ENCODE measurements at places on chromosomes 4 and X.

- DNase-seq = peak; percentile 76
Observed at GRCh38 chr4:121510341-121510874, 129.6 kb upstream of the QRFPR start.

DNA sequence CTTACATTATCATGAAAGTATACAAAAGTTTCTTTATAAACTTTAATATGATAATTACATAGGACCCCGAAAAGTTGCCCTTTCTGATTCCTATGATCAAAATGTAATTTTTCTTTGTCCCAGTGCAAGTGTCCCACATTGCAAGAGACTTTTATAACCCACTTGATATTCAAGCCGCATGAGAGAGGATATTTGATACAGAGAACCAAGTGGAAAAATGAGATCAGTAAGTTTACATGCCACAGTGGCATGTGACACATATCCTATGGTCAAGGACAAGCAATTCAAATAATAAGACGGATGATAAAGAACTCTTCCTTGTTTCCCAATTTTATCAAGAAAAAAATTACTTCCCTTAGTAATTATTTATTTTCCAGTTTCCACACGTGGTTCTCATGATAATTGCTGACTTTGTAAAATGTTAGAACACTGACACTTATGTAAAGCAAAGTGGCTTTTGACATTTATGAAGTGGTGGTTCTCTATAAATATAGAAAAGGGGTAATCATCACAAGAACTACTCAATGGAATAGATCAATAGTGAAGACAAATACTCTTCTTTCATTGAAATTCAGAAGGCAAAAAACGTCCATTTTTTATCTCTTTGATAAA, 273.7 kb upstream of the NOCT start:
- no peak for DNase-seq

DNA sequence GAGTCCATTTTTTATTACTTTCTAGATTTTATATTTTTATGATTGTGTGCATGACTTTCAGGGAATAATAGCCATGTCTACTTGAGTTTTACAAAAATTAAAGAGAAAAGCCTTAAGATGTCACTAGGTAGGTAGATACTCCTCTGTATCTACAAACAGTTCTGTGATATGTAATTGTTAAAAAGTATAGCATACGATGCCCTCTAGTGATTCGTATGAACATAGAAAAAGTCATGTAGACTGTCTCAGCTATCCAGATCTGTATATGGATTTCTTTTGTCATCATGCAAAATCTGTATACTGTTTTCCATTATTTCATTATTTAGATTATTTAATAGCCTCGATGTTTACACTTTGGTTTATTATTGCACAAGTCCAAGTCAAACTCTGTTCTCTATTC, 856.6 kb downstream of the CENPC start:
- DNase-seq = no peak

DNA sequence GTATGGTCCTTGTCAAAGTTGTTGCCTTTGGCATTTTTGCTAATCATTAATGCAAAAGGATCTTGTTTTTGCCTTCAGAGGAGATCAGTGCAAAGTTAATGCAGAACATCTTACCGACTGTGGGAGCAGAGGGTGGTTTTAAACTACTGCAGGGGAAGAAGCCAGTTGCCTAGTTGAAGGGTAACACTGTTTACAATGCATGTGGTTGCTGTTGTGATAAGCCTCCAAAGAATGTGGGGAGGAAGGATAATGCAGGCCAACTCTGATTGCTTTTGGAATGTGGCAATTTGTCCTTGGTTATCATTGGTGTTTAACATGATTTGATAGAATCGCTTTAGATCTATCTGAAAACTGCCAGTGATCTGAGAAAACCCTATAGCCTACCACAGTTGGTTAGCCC, 204.3 kb upstream of the TLL1 start:
- DNase-seq = no peak

DNA sequence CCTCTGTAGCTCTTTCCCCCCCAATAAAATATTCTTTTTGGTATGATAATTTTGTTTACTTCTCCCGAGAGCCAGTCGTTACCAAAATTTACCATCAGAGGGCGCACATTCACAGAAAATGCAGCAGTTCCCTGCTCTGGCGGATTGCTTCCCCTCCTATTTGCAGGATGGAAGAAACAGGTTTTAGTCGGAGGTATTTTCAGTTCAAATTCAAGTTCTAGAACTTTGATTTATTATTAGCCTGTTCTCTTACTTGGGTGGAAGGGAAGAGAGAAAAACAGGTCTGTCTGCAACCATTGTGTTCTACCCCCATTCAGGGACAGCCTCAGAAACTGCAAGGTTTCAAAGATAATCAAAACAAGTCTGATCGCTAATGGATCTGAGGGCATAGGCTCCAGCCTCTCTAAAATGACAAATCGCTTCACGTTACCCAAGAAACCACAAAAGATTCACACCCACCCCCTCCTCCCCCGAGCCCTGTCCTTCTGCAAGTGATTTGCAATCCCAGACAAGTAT, 263.8 kb upstream of the RPS6KA3 start:
- peak; percentile 63 for DNase-seq

- no peak for DNase-seq
Observed at GRCh38 chrX:13377550-13377934, 57.7 kb upstream of the ATXN3L start.

GRCh38 chr4:98664959-98665358, 6.5 kb upstream of the TSPAN5 start:
- no peak for DNase-seq

- DNase-seq = no peak
Observed at GRCh38 chr4:101349801-101350064, 2.4 kb upstream of the PPP3CA start.

- no peak for DNase-seq
Observed at GRCh38 chrX:103794119-103794518, 17.5 kb downstream of the PLP1 start.

GRCh38 chr4:170017252-170017651, 8.9 kb downstream of the MFAP3L start:
- no peak for DNase-seq

DNA sequence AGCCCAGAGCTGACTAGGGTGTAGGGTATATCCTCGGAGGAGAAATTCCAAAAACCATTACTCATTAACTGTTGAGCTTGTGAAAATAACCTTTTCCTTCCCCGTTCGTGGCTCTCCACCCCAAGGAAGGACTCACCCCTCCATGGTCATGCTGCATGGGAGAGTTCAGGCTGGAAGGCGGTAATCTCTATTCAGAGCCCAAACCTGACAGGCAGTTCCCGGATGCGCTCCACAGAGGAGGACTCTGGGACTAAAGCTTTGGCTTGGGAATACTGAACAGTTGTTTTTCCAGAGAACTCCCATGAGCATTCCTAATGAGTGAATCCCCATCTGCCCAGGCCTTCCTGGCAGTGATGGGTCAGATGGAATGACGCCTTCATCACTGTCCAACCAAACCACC, 125.4 kb downstream of the BCOR start:
- no peak for DNase-seq

- DNase-seq = no peak
Observed at GRCh38 chr4:53602390-53602789, 11.1 kb upstream of the LNX1 start.
